Activated CD4-positive, alpha-beta T cell treated with anti-CD3 and anti-CD28 coated beads, Interleukin-2, amount 50 U/mL, for 1 hour (primary cell): ENCODE measurements at places on chromosomes 2 and 18.
A peak's percentile ranks its signal among the peaks of the same experiment; 100 is the strongest.

DNA sequence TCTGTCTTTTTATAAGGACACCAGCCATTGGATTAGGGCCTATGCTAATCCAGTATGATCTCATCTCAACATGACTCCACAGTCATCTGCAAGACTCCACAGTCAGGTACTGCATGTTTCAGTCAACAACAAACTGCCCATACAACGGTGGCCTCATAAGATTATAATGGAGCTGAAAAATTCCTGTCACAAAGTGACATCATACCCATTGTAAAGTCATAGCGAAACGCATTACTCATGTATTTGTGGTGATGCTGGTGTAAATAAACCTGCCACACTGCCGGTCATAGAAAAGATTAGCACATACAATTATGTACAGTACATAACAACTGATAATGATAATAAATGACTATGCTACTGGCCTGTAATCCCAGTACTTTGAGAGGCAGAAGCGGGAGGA lies 102.2 kb downstream of the TEX51 start:
- DNase-seq: no peak

GRCh38 chr2:96386470-96386869 lies 50.9 kb downstream of the NCAPH start:
- DNase-seq: no peak

DNA sequence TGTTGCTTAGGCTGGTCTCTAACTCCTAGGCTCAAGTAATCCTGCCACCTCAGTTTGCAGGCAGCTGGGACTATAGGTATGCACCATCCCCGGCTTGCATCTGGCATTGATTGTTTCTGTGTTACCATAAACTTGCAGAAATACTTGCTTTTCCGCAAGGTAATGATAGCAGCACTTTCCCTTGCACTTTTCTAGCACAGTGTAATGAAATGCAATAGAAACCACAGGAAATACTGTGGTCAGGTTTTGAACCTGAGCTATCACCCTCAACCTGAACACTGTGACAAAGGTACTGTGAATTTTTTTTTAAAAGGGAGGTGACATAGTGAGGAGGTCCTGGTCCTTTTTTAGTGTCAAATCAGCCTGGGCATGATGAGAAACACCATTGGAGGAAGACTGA lies 38.3 kb downstream of the DHRS9 start:
- DNase-seq: no peak

- peak; percentile 9 for DNase-seq
Observed at GRCh38 chr18:13530879-13531387, 195.4 kb downstream of the FAM210A start.

DNA sequence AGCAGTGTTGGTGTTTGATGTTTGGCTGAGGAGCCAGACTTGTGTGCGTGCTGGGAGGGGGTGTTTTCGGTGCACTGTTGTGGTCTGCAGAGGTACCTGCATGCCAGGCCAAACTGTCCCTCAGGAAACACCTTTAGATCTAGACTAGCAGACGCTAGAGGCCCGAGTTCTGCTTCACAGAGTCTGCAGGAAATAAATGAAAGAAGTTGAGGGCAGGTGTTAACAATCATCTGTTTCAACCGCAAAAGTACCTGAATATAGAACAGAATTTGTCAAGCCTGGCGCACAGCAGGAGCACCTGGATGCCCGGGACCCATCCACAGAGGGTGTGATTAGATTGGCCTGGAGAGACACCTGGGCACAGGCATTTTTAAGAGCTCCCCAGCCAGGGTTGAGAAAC lies 40.5 kb upstream of the REL start:
- no peak for DNase-seq

GRCh38 chr18:70840649-70841048 lies 551.8 kb downstream of the SOCS6 start:
- no peak for DNase-seq
